Cerebellar nuclear complex (tissue), 1 donor: ENCODE measurements at places on chromosomes 7 and 10.

DNA sequence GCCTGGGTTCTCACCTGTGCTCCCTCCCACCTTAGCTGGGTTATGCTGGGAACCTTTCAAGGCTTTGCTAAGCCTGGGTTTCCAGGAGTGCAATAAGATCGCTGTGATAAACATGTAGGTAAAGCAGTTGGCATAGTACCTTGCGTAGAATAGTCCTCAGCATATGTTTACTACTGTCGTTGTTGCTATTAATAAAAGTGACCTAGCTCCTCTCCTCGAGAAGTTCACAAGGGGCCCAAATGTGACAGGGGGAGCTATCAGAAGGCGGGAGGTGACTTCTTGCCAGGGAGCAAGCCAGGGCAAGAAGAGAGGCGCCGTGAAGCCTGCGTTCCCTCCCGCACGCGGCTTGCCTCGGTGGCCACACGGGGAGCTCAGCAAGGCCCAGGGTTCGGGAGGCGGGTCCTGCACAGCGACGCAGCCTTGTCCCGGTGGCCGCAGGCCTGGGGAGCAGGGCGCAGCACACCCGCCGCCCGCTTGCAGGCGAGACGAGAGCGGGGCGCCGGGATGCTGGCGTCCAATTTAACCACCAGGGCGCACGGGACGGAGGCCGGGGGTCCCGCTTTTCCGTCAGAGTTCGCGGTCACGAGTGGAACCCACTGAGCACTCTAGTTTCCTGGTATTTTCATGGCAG, 106.2 kb downstream of the SNX10 start:
- no peak for DNase-seq

- DNase-seq: no peak
Measured at GRCh38 chr7:108634535-108634934, 64.9 kb downstream of the DNAJB9 start.

DNA sequence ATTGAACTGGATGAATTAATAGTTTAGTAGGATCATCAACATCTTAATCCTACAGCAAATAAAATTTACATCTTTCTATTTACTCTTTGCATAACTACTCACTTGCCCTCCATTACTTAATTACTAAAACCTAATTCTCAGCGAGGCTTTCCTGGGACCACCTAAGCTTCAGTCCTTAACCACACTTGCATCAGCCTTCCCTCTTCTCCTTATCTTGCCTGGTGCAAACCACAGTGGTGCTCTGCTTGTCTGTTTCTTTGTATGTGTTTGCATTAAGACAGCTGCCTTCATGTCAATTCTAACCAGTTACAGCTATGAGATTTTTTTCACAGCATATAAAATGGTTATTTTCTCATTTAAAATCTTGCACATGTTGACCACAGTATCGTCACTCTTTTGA, 72.6 kb upstream of the ZNF92 start:
- DNase-seq: no peak

GRCh38 chr10:114259824-114260223, 20.8 kb downstream of the VWA2 start:
- DNase-seq: no peak

- DNase-seq: no peak
Measured at GRCh38 chr7:36979810-36980248, 255.5 kb upstream of the AOAH start.
